D721Med (cell line): ENCODE measurements at places on chromosomes 13 and 19.

GRCh38 chr13:41276824-41277223 lies 13.4 kb upstream of the MTRF1 start:
- no peak for DNase-seq

DNA sequence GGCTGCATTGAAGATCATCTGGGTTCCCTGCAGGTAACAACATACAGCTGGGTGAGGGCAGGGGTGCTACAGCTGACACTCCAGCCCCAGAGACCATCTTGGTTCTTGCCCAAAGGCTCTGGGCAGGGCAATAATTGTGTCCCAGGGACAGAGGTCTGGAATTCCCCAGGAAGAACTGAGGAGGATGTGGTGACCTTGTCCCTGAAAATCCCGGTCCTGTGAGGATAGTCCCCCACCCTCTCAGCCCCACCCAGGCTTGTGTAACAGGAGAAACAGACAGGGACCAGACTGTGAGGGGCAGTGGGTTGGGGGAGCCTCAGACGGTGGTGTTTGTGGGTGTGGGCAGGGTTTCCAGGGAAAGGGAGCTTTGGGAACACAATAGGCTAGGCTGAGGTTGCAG lies 63.5 kb downstream of the COLGALT1 start:
- DNase-seq: no peak

GRCh38 chr13:66618702-66619101 lies 611.4 kb downstream of the PCDH9 start:
- no peak for DNase-seq

GRCh38 chr19:40598918-40599307 lies 2.3 kb upstream of the LTBP4 start:
- DNase-seq: no peak
